ENCODE measurements at places on chromosomes 3 and 15.

GRCh38 chr3:196081834-196082618 lies at the start of gene TFRC:
TFRC (minus strand) TSS chr3:196082090; CDS start chr3:196077099, 4,991 bp downstream.
- peak; percentile 100 for DNase-seq

DNA sequence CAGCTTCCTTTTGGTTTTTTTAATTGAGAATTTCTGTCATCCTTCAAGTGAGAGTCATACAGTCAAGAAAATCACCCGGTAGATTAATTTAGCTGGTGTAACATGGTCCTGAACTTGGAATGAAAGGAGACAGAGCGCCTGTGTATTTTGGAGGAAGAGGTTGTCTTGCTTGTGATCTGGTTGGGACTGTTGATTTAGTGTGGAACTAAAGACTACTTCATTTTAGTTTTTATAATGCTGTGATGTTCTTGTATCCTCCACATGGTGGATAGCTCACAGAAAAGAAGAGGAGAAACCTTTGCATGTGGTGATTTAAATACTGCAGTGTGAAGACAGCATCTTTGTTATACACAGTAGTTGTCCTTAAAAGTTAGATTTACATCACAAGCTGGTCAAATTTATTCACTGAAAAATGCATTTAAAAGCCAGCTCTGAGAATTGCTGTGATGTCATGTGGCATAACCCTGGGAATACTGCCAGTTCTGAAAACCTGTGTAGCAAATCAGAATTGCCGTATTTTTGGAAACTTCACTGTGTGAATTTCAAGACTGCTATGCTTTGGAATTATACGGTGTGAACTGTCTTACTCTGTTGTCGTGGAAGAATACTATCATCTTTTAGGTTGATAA lies 268.5 kb downstream of the PTPRG start:
- DNase-seq, result no peak

DNA sequence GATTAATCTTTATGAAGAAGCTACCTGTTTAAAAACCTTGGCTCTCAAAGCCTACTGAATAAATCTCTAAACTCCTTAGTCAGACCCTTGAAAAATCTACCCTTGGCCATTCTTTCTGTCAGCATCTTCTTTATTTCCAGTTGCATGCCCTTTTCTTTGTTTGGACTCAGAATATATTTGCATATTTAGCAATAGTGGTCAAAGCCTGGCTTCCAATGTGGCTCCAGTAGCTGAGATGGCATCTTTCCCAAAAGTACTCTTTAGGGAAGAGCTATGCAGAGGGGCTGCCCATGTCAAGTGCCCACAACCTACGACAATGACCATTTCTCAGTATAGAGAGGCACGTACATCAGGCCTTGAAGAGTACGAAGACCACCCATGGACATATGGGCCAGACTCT lies 47.2 kb downstream of the TLNRD1 start:
- no peak for DNase-seq

DNA sequence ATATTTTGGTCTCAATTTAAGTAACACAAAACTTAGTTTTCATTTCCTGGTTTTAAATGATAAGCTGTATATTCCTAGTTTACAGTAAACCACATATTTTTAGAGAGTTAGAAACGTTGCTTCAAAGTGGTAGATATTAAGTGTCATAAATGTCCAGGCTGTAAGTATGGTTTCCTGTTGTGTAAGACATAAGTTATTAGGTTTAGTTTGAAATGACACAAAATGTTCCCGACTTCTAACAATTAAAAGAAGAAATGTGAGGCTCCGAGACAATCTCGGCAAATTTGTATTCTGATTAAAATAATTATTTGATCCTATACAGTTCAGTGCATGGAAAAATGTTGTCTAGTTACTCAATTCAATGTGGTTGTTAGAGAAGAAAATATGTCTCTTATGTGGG lies 387.3 kb downstream of the EPHA3 start:
- no peak for DNase-seq

DNA sequence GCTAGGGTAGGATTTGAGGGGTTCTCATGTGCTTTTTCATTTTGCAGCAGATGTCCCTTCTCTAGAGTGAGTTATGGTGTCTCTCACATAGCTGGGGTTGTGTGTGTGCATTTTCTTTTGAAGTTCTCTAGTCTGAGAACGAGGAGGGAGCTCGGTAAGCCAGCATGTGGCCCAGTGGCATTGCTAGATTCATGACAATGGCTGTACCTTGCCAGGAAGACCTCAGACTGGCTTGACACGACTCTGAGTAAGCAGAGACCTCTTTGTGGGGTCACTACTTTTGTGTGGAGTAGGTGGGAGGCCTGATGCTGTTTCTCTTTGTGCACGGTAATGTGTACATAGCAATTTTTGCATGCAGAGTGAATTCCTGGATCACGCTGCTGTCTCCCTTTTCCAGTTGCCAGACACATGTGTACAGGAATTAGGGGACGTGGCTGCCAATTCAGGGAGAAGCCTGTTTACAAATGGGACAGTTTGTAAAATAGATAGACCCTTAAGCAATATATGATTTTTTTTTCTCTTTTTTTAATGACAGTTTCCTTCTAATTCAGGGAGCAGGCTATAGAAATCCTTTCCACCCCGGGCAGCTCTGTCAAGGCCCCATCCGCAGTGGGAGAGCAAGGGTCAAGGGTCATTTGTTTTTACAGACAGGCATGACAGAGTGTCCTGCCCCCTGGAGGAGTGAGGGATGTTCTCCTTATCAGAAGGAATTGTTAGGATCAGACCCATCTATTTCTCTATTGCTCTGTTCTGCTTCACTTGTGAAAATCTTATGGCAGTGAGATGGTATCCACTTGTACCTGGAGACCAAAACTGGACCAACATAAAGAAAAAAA lies 4.6 kb downstream of the CACNA1D start:
- no peak for DNase-seq

DNA sequence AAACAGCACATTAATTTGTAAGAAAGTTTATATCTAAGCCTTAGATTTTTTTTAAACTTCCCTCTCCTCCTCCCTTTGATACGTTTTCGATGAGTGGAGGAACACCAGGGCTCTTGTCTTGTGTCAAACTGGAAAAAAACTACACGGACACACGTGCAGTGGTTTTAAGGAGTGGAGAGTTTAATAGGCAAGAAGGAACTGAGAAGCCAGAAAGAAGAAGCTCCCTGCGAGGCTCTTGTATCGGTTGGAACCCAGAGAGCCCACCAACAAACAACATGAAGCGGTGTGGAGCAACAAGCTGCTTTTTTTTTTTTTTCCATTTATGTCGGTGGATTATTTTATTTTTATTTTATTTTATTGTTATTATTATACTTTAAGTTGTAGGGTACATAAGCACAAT lies 18.6 kb downstream of the NDUFB4 start:
- no peak for DNase-seq

- peak; percentile 68 for DNase-seq
Observed at GRCh38 chr3:43512754-43513404, 108.9 kb downstream of the ANO10 start.

DNA sequence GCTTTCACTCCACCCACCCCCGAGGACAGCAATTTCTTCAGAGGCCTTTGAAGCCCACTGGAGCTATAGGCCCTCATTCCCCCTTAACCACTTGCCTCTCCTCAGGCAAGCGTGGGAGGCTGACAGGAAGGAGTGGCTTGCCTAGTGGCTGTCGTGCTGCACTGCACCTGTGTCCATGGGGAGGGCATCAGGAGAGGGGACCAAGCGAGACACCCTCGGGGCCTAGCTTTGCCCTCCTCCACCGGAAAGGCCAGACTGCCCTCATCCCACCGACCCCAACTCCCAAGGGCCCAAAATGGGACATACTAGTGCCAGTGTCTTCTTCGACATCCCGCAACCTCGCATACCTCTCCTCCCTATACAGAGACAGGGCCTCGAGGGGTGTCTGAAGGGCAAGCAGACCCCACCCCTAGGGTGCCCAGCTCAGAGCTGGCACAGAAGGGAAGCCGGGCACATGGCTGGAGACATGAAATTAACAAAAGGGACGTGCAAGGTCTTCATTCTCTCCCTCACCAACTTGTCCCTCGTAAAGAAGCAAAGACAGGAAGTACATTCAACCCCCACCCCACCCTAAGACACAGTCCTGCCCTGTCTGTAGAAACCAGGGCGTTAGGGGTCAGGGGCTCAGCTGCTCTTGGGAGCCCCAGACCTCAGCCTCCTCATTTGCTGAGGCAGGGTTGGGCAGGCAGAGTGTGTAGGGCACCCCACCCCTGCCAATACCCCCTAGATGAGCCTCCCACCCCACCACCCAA lies 24.3 kb downstream of the VIPR1 start:
- no peak for DNase-seq

- DNase-seq, result no peak
Observed at GRCh38 chr15:99071091-99071680, 33.7 kb upstream of the SYNM start.

DNA sequence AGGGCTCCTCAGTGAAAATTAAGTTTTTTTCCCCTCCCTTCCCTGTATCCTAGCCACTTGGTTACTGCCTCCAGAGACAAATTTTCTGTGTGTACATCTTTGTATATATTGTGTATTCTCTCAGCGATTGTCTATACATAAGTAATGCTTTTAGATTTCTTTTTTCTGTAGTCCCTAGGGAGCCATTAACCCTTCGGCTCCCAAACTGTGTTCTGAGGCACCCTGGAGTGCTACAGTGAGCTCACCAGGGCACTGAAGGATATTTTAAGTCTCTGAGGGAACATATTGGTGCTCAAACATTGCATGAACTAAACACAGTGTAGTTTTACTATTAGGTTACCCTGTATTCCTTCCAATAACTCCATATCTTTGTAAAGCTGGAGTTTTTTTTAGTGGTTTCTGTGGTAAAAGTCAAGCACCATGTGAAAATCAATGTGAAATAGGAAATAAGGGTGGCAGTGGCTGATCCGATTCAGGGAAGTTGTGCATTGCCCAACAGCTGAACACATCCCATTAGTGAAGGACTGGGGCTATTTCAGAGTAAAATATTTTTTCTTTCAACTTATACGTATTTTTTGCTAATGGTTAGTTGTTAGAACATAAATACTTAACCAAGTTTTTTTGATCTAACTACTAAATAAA lies 43.0 kb downstream of the USP13 start:
- DNase-seq, result no peak

GRCh38 chr3:175869404-175869803 lies 1010.3 kb downstream of the NAALADL2 start:
- DNase-seq, result no peak

GRCh38 chr3:129469026-129469425 lies 29.0 kb downstream of the IFT122 start:
- DNase-seq, result no peak

DNA sequence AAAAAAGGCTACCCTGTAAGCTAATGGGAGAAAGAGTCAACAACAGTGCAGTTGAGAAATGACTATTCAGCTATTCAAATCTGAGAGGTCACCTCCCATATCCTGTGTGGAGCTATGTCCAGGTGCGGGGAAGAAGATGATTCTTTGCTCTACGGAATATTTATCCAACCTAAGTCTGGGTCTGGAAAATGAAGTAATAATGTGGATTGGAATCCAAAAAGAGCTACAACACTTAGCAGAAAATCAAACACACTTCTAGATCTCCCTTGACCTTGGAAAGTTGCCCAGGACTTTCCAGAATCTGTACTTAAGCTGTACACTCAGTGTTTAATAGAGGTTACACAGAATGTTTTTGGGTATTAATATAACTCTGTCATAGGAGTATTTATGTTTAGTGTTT lies 251.9 kb downstream of the NAALADL2 start:
- no peak for DNase-seq

- no peak for DNase-seq
Observed at GRCh38 chr3:83559082-83559481, 1399.7 kb upstream of the CADM2 start.

DNA sequence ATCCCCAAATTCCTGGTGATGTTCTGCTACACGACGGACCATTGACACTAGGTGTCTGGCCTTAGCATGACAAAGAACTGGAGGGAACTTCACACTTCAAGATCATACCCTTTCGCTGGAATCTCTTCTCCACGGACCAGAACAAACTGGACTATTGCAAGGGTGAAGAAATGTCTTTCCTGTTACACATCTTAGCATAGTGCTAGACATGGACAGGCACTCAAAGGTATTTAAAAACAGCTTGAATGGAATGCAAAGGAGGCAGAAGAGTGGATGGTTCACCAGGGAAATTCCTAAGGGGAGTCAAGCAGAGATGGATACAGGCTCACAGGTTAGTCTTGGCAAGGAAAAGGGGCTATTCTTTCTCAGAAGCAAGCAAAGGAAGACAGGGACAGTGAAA lies 33.5 kb upstream of the PDZRN3 start:
- no peak for DNase-seq

- no peak for DNase-seq
Observed at GRCh38 chr3:35523838-35524237, 115.5 kb upstream of the ARPP21 start.

GRCh38 chr3:98004721-98005120 lies 30.4 kb downstream of the GABRR3 start:
- DNase-seq, result no peak

DNA sequence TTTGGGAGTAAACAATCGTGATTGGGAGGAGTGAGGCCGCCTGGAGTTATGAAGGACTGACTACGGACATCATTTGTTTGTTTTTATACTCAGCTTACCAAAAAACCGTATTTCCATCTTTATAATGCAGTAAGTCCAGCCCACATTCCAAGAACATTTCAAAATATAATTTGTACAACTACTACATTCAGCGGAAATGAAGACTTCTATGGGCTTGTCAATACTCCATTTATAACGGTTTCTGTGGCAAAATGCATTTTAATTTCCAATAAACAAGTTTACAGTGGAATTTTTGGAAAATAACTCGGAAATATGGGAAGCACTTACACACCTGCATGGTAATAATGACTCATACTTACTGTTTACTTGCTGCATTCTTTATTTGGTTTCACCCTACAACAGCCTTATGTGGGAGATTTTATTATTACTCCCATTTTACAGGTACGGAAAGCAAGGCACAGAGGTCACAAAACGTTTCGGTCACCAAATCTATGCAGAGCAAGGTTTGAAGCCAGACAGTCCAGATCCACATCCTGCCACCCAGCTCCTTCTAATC lies 62.3 kb downstream of the LDHAL6B start:
- DNase-seq, result no peak

DNA sequence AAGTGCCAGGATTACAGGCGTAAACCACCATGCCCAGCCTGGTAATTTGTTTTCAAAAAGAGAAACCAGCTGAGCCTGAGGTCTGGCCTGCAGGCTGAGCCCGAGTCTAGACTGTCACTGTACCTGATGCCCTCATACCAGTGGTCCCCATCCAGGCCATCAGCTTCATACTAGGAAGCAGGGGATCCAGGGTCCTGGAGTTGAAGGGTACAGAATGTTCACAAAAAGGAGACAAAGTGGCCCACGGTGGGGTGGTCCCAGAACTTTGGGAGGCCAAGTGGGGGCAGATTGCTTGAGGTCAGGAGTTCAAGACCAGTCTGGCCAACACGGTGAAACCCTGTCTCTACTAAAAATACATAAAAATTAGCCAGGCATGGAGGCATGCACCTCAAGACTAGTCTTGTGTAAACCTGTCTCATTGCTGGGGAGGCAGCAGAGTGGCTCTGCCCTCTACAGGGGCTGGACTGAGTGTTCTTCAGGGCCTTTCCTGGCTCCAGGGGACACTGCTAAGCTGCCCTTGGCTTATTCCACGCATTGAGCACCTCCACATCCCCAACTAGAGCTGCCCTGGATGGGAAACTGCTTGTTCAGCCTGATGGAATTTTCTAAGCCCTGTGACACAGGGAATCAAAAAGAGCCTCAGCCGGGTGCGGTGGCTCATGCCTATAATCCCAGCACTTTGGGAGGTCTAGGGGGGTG lies 7.9 kb upstream of the HHATL start:
- DNase-seq, result no peak

- no peak for DNase-seq
Observed at GRCh38 chr3:5579946-5580345, 392.4 kb downstream of the EDEM1 start.

Data from AG08395 (cell line).